NCI-H460 (cell line): ENCODE measurements at places on chromosomes 16 and 17. TPM values are rescaled to one million over a fixed set of nuclear protein-coding genes. Genes with fewer than 3 reads are reported as not detected.

Gene ENKD1
- total RNA-seq = 10.2 and 10.4 TPM in 2 replicates

Gene CBLN1
- 0.05 TPM in 1 of 2 replicates, not detected in the other for total RNA-seq

DNA sequence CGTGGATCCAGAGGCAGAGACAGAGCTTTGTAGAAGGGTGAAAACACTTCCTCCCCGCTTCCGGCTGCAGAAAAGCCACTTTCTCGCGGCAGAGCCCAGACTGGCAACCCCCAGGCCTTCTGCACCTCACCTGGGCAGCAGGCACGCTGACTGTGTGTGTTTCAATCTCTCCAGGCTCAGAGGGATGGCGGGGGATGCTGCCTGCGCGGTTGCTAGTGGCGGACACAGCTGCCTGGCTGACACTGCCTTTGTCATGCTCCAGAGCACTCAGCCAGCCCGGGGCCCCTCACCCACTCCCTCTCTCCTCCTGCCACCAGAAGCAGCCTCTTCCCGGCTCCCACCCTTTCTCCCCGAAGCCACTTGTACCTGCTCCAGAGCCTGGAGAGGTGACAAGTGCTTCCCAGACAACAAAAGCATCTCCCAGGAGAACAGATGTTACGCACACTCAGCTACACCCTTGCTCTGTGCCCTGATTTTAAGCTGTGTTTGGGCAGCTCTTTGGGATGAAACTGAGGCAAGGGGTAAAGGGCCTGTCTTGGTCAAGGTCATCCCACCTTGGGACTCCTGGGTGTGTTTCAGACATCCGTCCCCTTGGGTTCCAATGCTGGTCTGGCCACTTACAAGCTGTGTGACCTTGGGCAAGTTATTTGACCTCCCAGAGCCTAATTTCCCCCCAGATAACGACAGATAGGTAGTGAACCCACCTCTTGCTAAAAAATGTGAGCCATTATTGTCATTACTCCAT is 9.2 kb upstream of the GLIS2 start:
- DNase-seq = no peak

GRCh38 chr17:78384479-78385175 is 6.2 kb downstream of the PGS1 start:
- DNase-seq = no peak

- DNase-seq = no peak
Observed at GRCh38 chr17:41657176-41657754, 31.4 kb upstream of the EIF1 start.
